ENCODE measurements at places on chromosomes 2 and 18.

GRCh38 chr18:9839853-9840252, 45.9 kb upstream of the TXNDC2 start:
- no peak for DNase-seq

DNA sequence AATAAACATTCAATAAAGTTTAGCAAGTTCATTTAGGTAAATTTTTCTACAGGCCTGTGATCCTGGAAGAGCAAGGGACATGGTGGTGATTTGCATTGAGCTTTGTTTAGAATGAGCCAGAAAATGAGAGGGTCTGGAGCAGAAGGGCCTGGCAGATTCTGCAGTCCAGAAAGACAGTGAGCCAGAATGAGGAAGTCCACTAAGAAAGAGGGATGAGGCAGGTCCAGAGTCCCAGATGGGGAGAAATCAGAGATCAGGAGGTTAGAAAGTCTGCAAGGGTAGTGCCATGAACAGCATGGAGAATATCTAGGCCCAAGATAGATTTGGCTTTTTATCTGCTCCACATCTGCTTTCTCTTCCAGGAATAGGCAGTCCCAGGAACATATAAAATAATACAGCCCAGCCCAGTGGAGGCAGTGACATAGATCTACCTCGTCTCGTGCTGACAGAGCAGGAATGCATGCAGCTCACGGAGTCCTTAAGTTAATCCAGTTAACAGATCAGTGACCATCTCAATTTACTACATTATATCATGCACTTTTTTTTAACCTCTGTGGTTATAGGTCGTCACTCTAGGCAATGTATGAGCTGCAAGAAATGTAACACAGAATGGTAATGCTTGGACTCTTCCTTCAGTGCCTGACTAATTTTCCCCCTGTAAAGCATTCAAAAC, 429.0 kb downstream of the SUCLG1 start:
- no peak for DNase-seq

GRCh38 chr2:18834341-18834740, 245.0 kb upstream of the NT5C1B start:
- no peak for DNase-seq

- no peak for DNase-seq
Observed at GRCh38 chr2:211333377-211333776, 777.0 kb downstream of the CPS1 start.
